Endothelial cell of umbilical vein (primary cell): ENCODE measurements at places on chromosomes 12 and 14. TPM values are rescaled to one million over a fixed set of nuclear protein-coding genes. Genes with fewer than 3 reads are reported as not detected.

Gene SPX
- total RNA-seq: not detected in 2 replicates

DNA sequence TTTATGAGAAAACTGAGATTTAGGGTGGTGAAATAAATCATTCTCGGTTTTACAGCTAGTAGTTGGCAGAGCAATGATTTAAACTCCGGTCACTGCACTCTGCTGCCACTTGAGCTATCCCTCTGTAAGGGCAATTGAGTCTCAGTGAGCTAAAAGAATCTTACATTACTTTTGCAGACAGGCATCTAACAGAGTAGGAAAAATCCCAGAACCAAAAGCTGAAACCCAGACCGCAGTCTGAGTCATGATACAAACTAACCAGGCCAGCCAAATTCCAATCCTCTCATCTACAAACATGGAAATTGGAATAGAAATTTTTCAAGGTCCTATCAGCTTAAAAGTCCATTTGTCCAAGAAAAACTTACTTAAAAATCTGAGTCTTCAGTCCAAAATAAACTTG, 73.7 kb downstream of the ANKS1B start:
- H3K4me1 ChIP-seq: no peaks in the 10 kb centered on the region
- no peaks in the 10 kb centered on the region for H3K36me3 ChIP-seq
- H3K27ac ChIP-seq: no peak overlapping the region
- H3K27me3 ChIP-seq: no peaks in the 10 kb centered on the region
- no peak for DNase-seq
- H3K4me3 ChIP-seq: no peak overlapping the region

DNA sequence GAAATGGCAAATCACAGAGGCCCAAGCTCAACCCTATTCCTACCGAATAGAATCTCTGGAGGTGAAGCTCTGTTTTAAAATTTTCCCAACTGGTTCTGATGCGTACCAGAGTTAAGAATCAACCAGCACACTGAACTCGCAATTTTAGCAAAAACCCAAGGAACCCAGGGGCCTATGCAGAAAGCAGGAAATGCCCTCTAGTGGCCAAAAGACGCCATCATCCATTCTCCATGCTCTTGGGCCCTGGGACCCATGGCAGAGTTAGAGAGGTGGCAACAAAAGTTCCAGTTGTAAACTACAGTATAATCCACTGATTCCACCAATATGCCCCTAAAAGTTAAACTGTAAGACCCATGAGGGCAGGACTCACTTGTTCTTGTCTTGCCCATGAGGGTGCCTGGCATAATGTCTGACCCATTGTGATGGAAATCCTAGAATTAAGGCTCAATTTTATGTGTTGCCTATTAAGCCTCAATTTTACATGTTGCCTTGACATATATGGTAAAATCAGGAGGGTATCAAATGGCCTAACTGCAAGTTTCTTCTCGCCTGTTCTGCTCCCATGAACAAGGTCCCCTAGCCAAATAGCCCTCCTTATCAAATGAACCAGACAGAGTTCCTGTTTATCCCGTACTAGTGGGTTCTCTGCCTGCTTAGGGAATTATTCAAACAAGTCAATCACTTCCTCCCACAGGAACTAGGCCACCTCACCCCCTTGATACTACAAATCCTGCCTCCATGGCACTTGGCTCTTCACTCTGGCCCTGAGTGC, 137.5 kb upstream of the CPM start:
- peaks cover 26% of the 10 kb centered on the region for H3K4me1 ChIP-seq
- peaks cover 23% of the 10 kb centered on the region for H3K27me3 ChIP-seq
- no peaks in the 10 kb centered on the region for H3K36me3 ChIP-seq
- no peak overlapping the region for H3K4me3 ChIP-seq
- peak; percentile 80 for DNase-seq

GRCh38 chr12:66331016-66331415, 28.7 kb downstream of the HELB start:
- no peak overlapping the region for H3K4me3 ChIP-seq
- no peak overlapping the region for H3K27ac ChIP-seq
- DNase-seq: no peak
- H3K4me1 ChIP-seq: no peaks in the 10 kb centered on the region
- no peaks in the 10 kb centered on the region for H3K36me3 ChIP-seq

DNA sequence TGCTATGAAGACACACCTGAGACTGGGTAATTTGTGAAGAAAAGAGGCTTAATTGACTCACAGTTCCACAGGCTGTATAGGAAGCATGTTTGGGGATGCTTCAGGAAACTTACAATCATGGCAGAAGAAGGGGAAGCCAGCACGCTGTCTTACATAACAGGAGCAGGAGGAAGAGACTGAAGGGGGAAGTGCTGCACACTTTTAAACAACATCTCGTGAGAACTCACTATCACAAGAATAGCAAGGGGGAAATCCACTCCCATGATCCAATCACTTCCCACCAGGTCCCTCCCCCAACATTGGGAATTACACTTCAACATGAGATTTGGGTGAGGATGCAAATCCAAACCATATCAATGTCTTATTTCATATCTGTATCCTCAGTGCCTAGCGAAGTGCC, 307.2 kb downstream of the ATP23 start:
- no peak overlapping the region for H3K27ac ChIP-seq
- DNase-seq: no peak
- no peak overlapping the region for H3K4me3 ChIP-seq
- H3K4me1 ChIP-seq: peaks cover 15% of the 10 kb centered on the region
- H3K27me3 ChIP-seq: no peaks in the 10 kb centered on the region

GRCh38 chr12:45122768-45123380, 72.0 kb upstream of the DBX2 start:
- peak; percentile 13 for DNase-seq
- no peak overlapping the region for H3K27ac ChIP-seq
- no peaks in the 10 kb centered on the region for H3K36me3 ChIP-seq
- H3K4me3 ChIP-seq: no peak overlapping the region
- peaks cover 17% of the 10 kb centered on the region for H3K27me3 ChIP-seq

GRCh38 chr14:69574263-69574953, at the start of gene CCDC177:
Gene CCDC177, minus strand, starts transcription at chr14:69574871. Its CDS starts 1,249 bp downstream, at chr14:69573622.
- H3K27me3 ChIP-seq: peaks cover 53% of the 10 kb centered on the region
- H3K27ac ChIP-seq: no peak within 1 kb of the TSS
- peak; percentile 51 for DNase-seq
- H3K4me3 ChIP-seq: no peak within 1 kb of the TSS

DNA sequence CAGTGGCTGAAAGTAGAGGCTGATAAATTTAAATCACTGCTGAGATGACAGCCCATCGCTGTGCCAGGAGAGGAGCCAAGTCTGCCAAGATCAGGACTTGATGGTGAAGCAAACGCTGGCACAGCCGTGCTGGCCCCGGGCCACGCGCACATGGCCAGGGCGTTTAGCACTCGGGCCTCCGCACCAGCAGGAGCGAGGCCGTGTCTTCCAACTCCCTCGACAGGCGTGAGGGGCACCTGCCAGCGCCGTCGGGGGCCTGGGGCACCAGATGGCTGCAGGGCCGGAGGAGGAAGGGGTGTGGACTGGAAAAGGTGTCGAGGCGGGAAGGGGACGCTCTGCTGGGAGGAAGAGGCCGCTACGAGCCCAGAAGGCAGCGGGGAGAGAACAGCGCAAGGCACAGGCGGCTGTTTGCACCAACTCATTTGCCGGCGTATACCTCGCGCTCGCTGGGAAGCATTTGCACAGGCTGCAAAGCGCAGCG, 29.5 kb downstream of the RIMBP2 start:
- no peaks in the 10 kb centered on the region for H3K36me3 ChIP-seq
- no peaks in the 10 kb centered on the region for H3K4me1 ChIP-seq
- H3K27ac ChIP-seq: no peak overlapping the region
- H3K4me3 ChIP-seq: no peak overlapping the region
- no peak for DNase-seq

- no peaks in the 10 kb centered on the region for H3K27me3 ChIP-seq
- no peaks in the 10 kb centered on the region for H3K4me1 ChIP-seq
- H3K36me3 ChIP-seq: peaks cover 2% of the 10 kb centered on the region
- DNase-seq: no peak
- no peak overlapping the region for H3K27ac ChIP-seq
Measured at GRCh38 chr12:92848740-92849139, 80.4 kb downstream of the EEA1 start.

Gene PELI2
- 13.0 TPM in 2 replicates for total RNA-seq

- no peak overlapping the region for H3K27ac ChIP-seq
- H3K4me1 ChIP-seq: peaks cover 9% of the 10 kb centered on the region
- H3K4me3 ChIP-seq: no peak overlapping the region
- DNase-seq: no peak
- H3K27me3 ChIP-seq: no peaks in the 10 kb centered on the region
Measured at GRCh38 chr14:91394105-91395081, 23.2 kb downstream of the CCDC88C start.

Gene IFT81
- 9.4 and 9.8 TPM in 2 replicates for total RNA-seq

- no peaks in the 10 kb centered on the region for H3K4me1 ChIP-seq
- H3K36me3 ChIP-seq: no peaks in the 10 kb centered on the region
- H3K4me3 ChIP-seq: no peak overlapping the region
- H3K27me3 ChIP-seq: peaks cover 8% of the 10 kb centered on the region
- no peak overlapping the region for H3K27ac ChIP-seq
Measured at GRCh38 chr12:48489012-48489411, 6.7 kb downstream of the C12orf54 start.

DNA sequence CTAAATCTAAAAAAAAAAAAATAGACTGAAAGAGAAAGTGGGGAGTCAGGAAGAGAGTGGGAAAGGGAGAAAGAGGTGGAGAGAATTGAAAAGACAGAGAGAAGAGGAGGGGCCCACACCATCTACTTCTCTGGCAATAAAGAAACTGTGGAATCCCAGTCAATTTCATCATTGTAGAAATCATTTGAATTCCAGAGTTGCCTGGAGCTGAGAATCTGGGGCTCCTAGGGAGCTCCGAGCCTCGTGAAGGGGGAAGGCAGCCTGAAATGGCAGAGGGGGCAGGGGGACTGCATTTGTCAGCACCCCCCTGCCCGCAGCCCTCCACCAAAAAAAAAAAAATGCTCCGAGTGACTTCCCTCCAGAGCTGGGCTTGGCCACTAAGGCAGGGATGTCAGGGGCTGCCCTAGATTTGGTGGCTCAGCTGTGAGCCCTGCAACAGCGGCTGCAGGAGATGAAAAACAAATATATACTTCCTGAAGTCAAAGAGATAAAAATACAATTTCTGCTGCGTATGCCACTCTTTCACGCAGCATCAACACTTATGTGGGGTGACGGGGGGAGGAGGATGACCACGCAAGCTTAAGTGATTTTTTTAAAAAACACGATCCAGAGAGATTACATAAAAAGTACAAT, 80.5 kb downstream of the BCL11B start:
- H3K27ac ChIP-seq: no peak overlapping the region
- no peak for DNase-seq
- H3K36me3 ChIP-seq: no peaks in the 10 kb centered on the region
- H3K27me3 ChIP-seq: no peaks in the 10 kb centered on the region
- H3K4me3 ChIP-seq: no peak overlapping the region

GRCh38 chr14:104868060-104868740, 3.1 kb downstream of the CEP170B start:
- peaks cover 5% of the 10 kb centered on the region for H3K4me1 ChIP-seq
- peaks cover 12% of the 10 kb centered on the region for H3K27me3 ChIP-seq
- no peak overlapping the region for H3K4me3 ChIP-seq
- no peak for DNase-seq
- no peaks in the 10 kb centered on the region for H3K36me3 ChIP-seq

DNA sequence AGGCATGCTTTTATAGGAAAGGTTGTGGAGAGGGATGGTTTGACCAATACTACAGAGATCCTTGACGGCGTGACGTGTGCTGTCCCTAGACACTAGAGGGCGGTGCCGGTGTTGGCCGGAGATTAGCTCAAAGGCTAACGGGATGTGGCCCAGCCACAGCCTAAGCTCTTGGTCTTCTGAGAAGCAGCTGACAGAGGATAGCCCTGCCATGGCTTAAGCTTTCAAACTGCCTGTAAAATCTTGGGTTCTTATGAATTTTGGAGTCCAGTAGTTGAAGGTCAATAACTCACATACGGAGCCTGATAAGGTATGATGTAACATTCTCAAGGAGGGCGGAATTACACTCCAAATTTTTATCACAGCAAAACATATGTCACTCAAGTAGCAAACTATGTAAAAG, 515.7 kb upstream of the ATXN7L3B start:
- no peak overlapping the region for H3K4me3 ChIP-seq
- H3K36me3 ChIP-seq: no peaks in the 10 kb centered on the region
- peak; percentile 33 for DNase-seq
- H3K4me1 ChIP-seq: no peaks in the 10 kb centered on the region
- H3K27ac ChIP-seq: no peak overlapping the region

Gene KCNJ8
- total RNA-seq: not detected in 2 replicates

Gene HRK
- total RNA-seq: not detected in 2 replicates

- no peaks in the 10 kb centered on the region for H3K27me3 ChIP-seq
- no peaks in the 10 kb centered on the region for H3K36me3 ChIP-seq
- peaks cover 7% of the 10 kb centered on the region for H3K4me1 ChIP-seq
- no peak overlapping the region for H3K27ac ChIP-seq
- no peak overlapping the region for H3K4me3 ChIP-seq
Measured at GRCh38 chr12:19894050-19894449, 454.8 kb downstream of the AEBP2 start.

GRCh38 chr14:104216457-104216856, 78.1 kb downstream of the KIF26A start:
- no peaks in the 10 kb centered on the region for H3K4me1 ChIP-seq
- no peak overlapping the region for H3K4me3 ChIP-seq
- no peaks in the 10 kb centered on the region for H3K27me3 ChIP-seq
- H3K27ac ChIP-seq: no peak overlapping the region
- no peak for DNase-seq
- H3K36me3 ChIP-seq: no peaks in the 10 kb centered on the region

DNA sequence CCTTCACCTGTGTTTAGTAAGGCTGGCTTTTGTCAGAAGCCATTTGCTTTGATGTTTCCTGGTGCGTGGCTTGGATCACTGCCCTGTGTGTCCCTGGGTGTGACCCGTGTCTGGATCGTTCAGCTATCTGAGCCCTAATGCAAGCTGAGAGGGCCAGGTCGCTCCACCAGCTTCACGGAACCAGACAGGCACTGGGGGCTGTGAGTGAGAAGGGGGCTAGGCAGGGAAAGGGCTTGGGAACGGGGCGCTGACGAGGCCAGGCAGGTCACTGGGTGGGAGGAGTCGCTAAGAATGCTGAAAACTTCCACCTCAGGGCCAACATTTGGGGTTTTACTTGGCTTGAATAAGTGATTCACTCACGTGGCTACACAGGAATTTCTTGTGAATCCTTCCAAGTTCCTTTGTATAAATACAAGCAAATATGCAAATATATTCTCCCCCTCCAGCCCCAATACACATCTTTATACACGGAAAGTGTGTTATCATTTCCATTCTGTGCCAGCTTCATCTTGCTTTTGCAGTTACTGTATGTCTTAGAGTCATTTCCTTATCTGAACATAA, 24.2 kb upstream of the MMP17 start:
- no peak overlapping the region for H3K4me3 ChIP-seq
- H3K27ac ChIP-seq: peak overlapping the region; percentile 35
- peaks cover 4% of the 10 kb centered on the region for H3K36me3 ChIP-seq

Gene FAR2
- 61.7 and 66.3 TPM in 2 replicates for total RNA-seq
